Stimulated activated CD4-positive, alpha-beta T cell treated with anti-CD3 and anti-CD28 coated beads, Interleukin-1b, Interleukin-23, amount 100 ng/mL, for 4 hours (primary cell): ENCODE measurements at places on chromosomes 12 and 14.

GRCh38 chr14:31968956-31969698 is 108.0 kb upstream of the ARHGAP5 start:
- DNase-seq, result no peak

- no peak for DNase-seq
These were observed 66.9 kb upstream of the CNOT2 start for GRCh38 chr12:70176290-70176689.

DNA sequence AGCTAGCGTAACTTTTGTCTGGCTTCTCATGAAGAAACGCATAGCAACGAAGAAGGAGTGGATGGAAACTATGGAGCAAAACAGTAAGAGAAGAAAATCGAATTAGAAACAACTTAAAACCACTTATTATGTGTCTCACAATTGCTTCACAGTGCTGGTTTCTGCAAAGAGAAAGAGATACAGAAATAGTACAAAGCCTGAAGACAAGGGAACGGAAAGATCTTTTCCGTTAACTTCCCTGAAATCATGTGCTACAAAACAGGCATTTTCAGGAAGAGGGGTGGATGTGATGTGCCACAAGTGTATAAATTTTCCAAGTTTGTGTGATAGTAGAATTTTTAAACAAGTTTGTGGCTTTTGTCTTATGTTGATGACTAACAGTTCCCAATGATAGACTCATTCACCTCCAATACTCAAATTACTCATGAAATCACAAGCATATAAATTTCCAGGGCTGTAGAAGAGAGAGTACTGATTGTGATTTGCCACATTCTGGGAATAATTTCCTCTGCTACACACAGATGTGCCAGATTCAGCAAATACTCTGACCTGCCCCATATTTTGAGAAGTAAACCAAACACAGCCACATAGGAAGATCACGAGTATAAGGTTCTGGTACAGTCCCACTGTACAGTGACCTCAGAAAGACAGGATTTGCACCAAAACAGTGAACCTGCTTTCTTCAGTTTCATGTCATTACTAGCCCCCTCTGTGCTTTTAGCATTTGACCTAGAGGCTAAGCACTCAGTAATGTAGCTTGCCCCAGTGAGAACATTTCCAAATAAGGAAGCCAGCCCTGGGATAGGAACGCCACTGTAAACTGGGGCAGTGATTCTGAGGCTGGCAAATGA is 41.4 kb upstream of the PPFIA2 start:
- DNase-seq, result no peak

- no peak for DNase-seq
These were observed 42.2 kb downstream of the SLC17A8 start for GRCh38 chr12:100399095-100399494.

DNA sequence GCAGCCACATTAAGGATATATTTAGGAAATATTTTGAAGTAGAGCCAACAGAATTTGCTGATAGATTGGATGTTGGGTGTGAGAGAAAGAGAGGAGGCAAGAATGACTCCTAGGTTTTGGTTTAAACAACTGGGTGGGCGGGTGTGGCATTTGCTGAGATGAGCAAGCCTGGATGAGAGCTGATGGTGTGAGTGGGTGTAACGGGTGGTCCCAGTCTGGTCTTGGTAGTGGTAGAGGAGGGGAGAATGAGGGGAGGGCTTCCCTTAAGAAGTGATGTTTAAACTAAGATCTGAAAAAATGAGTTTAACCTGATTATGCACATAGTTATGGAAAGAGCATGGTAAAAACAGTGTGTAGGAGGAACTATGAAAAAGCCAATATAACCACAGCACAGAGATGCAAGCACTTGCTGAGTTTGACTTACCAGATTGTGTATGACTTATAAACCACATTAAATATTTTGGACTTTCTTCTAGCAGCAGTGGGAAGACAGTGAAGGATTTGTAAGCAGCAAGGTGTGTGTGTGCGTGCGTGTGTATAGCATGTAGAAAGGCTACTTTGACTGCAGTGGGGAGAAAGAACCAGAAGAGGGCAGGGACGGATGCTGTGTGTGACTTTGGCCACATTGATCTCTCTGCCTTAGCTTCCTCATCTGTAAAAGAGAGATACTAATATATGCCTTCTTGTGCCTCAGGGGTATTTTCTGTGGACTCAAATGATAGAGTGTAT is 139.7 kb downstream of the PRIMA1 start:
- no peak for DNase-seq

DNA sequence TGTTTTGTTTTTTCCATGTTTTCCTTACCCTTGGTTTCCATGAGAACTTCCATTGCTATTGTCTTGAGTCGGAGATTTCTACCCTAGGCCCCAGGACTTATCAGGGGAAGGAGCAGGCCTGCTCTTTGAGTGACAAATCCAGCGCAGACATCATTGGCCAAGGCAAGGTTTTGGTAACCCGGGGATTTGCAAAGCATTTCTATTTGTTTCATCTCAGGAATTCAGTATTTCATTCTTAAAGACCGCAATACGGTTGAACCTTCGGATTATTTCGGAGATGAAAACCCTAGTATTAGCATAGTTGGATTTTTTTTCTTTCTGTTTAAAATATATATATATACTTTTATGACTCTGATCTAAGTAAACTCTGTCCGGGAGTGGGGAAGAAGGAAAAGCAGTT is 62.0 kb downstream of the TMEM132C start:
- DNase-seq, result no peak

GRCh38 chr12:132286912-132287311 is 42.5 kb downstream of the GALNT9 start:
- DNase-seq, result no peak

- no peak for DNase-seq
These were observed 17.7 kb upstream of the C1S start for GRCh38 chr12:7042842-7043241.

DNA sequence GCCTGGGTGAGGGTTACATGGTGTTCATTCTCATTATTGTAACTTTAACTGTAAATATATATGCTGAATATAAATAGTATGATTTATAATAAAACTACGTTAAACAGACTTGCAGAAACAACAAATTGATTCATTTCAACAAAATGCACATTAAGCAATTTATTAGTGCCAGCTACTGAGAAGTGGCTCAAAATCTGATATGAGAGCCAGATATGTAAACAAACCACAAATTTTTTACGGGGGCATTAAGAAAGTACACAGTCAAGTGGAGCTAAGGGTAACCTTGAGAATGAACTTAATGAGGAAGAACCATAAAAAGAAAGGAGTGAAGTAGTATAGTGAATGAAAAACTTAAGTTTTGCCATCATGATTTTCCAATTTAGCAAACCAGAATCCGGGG is 40.3 kb downstream of the CEP128 start:
- DNase-seq, result no peak

- DNase-seq, result no peak
These were observed 63.0 kb downstream of the TMEM121 start for GRCh38 chr14:105589161-105589925.

- DNase-seq, result no peak
These were observed 37.3 kb upstream of the TRHDE start for GRCh38 chr12:72234886-72235285.

GRCh38 chr14:91310606-91311283 is 66.2 kb upstream of the GPR68 start:
- no peak for DNase-seq

DNA sequence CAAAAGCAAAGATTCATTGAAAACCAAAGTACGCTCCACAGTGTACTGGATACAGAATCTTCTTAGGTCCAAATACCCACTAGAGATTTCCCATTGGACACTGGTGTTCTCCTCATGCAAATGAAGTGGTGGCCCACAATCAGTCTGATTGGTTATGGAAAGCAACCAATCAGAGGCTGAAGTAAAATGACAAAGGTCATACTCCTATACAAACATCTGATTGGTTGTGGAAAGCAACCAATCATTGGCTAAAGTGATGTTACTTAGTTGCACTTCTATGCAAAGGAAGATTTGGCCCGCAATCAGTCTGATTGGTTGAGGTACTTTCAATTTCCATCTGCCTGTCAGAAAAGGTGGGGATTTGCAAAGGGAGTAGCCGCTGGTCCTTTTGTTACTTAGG is 1.3 kb upstream of the WASHC3 start:
- DNase-seq, result no peak

GRCh38 chr12:65640489-65640901 is 183.8 kb upstream of the HMGA2 start:
- no peak for DNase-seq

- DNase-seq, result peak; percentile 31
These were observed 31.6 kb downstream of the WBP11 start for GRCh38 chr12:14771651-14772137.

GRCh38 chr14:86501611-86502010 is 971.7 kb downstream of the FLRT2 start:
- no peak for DNase-seq

DNA sequence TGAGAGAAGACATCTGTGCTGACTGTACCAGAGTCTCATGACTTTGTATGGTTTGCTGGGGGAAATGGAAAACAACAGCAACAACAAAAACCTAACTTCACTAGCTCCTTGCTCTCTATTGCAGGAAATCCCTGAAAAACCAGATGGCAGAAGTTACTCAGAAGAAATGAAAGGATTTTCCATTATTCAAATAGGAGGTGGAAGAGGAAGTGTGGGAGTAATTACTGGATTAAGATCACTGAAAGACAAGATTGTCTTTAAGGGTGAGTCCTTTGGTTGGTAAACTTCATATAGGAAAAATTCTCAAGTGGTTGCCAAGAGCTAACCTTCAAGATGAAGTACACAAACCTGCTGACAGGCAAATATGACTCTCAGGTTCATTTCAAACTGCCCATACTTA is 391.9 kb upstream of the ATP2B1 start:
- no peak for DNase-seq

- no peak for DNase-seq
These were observed 62.2 kb downstream of the BMP4 start for GRCh38 chr14:53894456-53894855.

DNA sequence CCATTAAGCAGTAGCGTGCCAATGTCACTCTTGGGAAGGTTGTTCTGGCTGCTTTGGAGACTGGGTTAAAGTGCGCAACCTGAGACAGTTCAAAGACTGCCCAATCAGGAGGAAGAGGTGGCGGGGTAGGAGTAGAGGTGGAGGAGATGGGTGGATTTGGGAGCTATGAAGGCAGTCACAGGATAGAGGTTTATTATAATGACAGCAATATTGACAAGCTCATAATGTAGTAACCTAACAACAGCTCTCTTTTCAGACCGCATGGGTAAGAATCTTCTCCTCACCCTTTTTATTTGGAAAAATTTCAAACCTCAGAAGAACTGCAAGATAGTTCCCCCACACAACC is 5.3 kb upstream of the PSMD9 start:
- DNase-seq, result no peak

- DNase-seq, result no peak
These were observed 95.5 kb upstream of the RPL10L start for GRCh38 chr14:46747001-46747652.

DNA sequence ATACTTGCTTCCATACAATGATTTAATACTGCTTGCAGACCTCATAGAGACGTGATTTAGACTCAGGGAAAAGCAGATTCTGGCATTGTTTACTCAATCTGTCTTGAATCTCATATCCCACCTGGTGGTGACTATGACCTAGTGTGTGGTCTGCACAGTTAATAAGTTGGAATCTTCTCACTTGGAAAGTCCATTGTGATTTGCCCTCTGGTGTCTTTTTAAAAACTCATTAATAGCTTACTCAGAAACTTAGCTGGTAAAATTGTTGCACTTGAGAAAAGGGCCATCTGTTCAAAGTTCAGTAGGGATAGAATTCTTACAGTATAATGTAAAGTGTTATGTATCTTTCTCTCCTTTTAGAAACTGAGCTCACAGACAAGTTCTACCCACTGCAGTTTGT is 106.0 kb downstream of the PELI2 start:
- DNase-seq, result no peak

DNA sequence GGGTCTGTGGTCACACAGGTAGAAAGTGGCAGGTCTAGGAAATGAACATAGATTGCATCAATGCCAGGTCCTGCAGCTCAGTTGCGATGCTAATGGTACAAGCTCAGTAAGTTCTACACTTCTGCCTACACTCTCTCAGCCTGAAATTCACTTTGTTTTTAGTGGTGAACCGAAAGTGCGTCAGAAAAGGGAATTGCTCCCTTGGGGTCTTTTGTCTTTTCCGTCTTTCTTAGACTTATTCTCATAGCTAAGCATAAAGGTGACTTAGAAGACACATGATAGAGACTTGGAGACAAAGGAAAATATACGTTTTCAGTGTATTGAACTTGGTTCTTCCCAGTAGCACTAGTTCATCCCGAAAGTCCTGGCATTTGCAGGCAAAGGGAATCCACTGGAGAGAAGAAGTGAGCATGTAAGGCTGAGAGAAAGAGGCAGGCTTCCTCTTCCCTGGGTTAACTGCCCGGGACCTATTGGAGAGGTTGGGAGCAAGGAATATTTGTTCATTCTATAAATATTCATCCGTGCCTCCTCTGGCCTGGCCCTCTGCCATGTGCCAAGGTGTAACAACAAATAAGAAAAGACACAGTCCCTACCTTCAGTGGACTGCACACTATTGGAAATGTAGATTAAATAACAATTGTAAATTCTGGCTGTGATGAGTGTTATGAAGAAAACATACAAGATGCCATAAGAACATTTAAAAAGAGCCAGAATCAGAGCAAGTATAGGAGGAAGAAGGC is 785.8 kb downstream of the MED13L start:
- no peak for DNase-seq

DNA sequence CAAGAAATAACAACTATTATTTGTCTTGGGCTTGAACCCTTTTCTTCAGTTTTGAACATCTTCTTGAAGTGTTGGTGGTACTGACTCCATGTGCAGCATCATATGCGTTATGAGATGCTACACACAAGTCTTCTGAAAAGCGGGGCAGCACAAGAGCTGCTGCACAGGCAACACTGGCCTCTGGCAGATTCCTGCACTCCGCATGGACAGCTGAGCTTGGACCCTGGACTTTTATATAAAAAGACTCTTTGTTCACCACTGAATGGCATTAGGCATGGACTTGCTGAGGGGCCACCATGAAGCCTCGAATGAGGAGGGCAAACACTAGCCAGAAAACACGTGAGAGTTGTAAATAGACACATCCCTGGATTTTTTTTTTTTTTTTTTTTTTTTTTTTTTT is 210.8 kb upstream of the NPAS3 start:
- DNase-seq, result no peak

GRCh38 chr12:75476071-75476470 is 4.5 kb upstream of the GLIPR1 start:
- DNase-seq, result no peak

- DNase-seq, result no peak
These were observed 50.5 kb upstream of the CEP83 start for GRCh38 chr12:94510128-94510527.

DNA sequence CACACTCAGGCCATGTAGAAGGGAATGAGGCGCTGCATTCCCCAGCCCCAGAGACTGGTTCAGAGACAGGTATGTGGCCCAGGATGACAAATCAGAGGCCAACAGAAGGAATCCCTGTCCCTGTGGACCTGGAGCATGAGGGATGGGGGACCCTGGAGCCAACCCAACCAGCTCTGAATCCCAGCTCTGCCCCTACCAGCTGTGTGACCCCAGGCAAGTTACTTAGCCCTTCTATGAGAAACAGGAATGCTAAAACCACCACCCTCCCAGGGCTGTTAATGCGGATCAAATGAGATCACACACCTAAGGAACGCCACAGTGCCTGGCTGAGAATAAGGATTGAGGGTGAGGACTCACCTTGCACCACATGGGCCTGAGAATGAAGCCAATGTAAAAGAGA is 15.6 kb downstream of the ITPK1 start:
- no peak for DNase-seq
